MG63 (cell line): ENCODE measurements at places on chromosomes 11 and 22. TPM values are rescaled to one million over a fixed set of nuclear protein-coding genes. Genes with fewer than 3 reads are reported as not detected.

Gene IFT27
- total RNA-seq, result 11.1 and 26.7 TPM in 2 replicates

Gene TMPRSS6
- not detected in 2 replicates for total RNA-seq

- DNase-seq, result no peak
Observed at GRCh38 chr11:96299155-96299888, 43.7 kb downstream of the MAML2 start.

Gene BDNF
- total RNA-seq, result 20.6 and 21.2 TPM in 2 replicates

Gene ZP1
- total RNA-seq, result not detected in 2 replicates

- no peak for DNase-seq
Observed at GRCh38 chr11:66659763-66660162, 17.9 kb downstream of the RBM4B start.

GRCh38 chr11:1837171-1838076, 1.4 kb upstream of the TNNI2 start:
- DNase-seq, result peak; percentile 54

Gene CLP1
- total RNA-seq, result 16.8 and 27.4 TPM in 2 replicates

GRCh38 chr11:120527111-120527761, 15.7 kb downstream of the GRIK4 start:
- DNase-seq, result peak; percentile 43

Gene C22orf42
- not detected in 2 replicates for total RNA-seq

DNA sequence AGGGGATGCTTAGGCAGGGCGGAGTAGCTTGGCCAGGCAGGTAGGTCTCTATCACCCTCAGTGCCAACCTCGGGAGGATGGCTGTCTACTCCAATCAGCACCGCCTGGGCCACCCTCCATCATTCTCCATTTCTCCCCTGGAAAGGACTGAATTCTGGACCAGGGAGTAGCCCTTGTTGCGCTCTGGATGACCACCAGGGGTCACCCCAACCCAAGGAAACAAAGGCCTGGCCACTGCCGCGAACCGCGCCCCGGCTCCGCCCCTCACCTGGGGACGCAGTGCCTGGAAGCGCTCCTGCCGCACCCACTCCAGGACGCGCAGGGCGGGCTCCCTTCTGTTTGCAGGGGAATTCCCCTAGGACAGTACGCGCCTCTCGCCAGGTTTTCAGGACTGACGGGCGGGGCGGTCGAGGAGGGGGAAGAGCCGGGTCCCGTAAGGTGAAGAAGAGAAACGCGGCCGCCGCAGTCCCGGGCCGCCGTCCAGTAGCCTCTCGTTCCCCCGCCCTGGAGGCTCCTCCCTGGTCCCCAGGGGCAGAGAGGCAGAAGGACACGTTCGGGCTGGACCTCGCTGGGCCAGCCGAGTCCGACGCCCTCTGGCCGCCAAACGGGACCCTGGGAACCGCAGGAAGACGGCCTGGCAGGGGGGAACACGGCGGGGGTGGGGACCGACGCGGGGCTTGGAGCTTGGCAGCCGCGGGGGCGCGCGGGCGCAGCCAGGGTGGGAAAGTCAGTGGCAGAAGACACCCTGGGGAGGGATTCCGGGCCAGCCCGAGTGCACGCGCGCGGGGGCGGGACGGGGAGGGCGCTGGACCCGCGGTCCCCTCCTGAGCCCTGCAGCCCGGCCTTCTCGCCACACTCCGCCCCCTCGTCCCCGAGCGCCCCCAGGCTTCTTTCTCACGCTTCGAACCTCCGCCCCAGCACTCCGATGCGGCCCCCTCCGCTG, 7.1 kb downstream of the SCN4B start:
- DNase-seq, result peak; percentile 70

DNA sequence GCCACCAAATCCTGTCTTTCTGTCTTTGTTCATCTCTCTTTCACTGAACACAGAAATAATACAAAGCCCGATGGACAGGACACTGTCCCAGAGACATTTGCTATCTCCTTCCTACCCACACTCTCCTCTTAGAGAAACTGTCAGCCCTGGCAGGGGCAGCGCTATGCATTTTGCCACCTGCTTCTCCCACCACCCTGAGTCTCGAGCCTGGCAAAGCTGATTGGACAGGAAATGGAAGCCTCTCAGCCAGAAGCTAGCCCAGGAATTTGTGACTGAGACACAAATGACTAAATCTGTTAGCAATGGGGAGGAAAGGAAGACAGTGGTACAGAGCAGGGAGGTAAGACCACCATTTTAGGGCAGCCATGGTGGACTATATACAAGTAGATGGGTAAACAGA, 14.9 kb upstream of the GALNT18 start:
- DNase-seq, result peak; percentile 41

DNA sequence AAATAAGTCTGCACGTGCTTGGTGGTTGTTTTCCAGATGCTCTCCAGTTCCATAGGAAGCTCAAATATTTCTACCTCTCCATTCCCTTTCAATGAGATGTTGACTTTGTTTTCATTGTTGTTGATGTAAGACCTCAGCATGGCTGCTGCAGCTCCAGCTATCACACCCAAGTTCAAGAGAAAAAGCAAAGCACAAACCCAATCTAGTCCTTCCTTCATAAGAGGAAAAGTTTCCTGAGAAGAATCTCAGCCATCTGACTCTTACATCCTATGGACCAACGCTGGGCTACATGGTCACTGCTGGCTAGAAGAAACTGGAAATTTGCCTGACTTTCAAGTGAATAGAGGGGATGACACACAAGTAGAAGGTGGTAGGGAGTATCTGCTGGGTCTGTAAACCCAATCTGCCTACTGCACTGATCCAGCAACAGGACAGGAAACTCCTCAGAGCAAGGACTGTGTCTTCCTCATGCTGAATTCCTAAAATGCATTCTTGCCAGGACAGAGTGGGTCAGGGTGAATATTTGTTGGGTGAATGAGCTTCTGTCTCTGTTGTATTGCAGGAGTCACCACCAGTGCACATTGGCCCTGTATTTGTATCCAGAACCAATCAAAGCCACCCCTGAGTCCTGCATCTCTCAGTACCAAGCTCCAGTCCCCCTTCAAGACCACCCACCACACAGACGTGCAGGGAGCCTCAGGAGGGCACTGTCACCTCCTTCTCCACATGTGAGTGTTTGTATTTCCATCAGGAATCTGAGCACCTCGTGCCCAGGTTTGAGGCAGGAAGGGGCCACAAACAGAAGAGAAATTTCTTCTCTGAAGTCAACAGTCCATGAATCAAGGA, 118.0 kb upstream of the IGLL5 start:
- no peak for DNase-seq

DNA sequence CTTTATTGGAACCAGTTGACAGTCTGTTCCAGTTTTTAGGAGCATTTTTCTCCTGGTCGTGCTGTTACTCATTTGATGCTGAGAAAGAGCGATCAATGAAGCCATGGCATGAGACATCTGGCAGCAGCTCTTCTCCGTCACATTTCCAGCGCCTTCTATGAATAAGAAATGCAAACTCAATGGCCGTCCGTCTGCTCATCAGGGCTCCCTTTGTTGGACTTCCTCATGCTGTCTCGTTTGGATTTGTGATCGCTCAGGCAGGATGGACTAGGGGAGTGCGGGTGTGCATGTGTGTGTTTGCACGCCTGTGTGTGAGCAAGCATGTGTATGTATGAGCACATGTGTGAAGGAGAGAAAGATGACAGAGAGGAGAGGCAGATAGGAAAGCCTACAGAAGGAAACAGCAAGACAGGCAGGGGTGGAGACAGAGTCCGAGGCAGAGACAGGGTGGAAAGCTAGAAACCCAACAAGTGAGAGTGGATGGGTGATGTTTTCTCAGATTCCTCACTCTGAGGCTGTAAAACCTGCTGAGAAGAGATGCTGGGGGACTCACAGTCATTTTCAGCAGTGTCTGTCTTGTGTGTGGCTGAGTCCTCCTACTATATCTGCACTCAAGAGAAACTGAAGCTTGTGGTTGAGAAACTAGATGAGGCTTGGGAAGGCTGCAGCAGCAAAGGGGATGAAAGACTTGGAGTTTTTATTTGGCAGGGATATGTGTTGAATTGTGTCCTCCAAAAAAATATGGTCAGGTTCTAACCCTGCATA, 56.0 kb upstream of the CLMP start:
- DNase-seq, result no peak

DNA sequence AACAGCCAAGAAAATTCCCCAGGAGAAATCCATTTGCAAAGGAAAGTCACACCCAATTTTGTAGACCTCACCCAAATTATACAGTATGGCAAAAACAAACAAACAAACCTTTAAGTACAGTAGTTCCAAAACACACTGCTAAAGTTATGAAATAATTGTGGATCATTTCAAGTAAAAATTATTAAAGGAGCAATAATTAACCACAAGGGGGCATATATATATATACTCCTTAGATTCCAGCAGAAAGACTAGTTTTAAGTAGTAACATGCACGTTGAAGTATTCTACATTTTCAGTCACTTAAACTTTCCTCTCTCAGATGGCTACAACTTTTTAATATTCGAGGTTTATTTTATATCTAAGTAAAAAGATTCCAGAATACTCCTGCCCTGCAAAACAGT, 26.8 kb downstream of the RNF141 start:
- DNase-seq, result no peak

DNA sequence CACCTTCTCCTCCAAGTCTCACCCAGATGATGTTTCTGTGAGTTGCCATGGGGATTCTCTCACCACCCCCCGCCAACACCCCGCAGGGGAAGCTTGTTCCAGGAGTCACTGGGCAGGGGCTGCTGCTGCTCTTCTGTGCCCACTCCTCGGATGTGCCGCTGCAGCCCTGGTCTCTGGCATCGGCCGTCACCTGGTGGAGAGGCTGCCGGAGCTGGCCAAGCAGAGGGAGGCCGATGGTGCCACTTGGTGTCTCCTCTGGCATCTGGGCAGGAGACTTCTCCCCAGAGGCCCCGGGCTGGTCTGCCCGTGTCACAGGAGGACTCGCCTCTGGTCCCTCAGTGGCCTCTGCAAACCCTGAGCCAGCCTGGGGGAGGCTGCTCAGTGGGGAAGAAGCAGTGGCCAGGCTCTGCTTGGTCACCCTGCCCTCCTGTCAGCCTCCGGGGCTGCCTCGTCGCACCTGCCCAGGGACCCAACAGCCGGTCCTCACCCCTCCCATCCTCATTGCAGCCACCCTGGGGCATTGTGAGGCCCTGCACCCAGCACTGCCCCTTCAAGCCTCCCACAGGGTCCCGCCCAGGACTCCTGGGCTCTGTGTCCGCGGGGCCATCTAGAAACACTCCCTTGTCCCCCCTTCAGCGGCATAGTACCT, 424 bp upstream of the ADORA2A start:
- no peak for DNase-seq

DNA sequence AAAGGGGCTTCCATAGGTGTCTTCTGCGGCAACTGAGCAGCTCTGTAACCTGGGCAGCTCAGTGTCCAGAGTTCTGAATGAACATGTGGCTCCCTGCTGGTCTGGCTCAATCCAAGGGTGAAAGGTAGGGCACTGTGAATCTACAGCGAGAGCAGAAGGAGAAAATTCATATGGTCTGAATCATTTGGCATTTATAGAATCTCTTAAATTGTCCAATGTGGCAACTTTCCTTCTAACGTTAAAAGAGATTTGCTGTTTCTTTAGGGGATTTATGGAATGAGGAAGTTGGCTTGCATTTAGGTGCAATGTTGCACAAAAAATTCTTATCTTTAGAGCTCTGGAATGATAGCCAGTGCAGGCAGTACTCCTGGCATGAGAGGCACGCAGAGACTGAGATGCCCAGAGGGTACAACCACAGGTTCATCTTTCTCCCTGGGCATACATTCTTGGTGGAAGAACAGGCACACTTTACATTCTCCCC, 17.0 kb downstream of the ATXN10 start:
- DNase-seq, result peak; percentile 85

Gene KRTAP5-11
- not detected in 2 replicates for total RNA-seq

Gene RASL10A
- total RNA-seq, result not detected in 2 replicates

- DNase-seq, result peak; percentile 93
Observed at GRCh38 chr11:62400760-62401159, 18.1 kb upstream of the SCGB1A1 start.

Gene VPREB1
- total RNA-seq, result not detected in 2 replicates

GRCh38 chr11:97237151-97237550, 847.3 kb downstream of the JRKL start:
- no peak for DNase-seq

Gene PDE3B
- not detected in 2 replicates for total RNA-seq

DNA sequence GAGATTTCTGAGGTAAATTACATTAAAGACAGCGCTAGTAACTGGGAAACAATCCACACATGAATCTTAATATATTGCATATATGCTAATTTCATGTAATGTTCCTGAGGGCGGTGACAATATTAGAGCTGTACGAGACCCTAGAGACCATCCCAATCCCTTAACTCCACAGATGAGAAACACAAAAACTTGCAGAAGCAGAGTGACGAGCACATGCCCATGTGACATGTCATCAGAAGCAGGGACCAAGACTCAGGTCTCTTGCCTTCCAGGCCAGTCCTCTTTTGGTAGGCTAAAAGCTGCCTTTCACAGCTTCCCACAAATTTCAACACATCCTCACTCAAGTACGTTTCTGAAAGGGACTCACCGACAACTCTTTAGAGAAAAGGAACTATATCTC, 11.8 kb downstream of the MAPK1 start:
- no peak for DNase-seq

GRCh38 chr11:44264761-44265160, 45.2 kb downstream of the ALX4 start:
- DNase-seq, result no peak

GRCh38 chr11:58625086-58625485, 2.6 kb downstream of the CNTF start:
- no peak for DNase-seq

- DNase-seq, result no peak
Observed at GRCh38 chr11:20669820-20670684, 666 bp downstream of the NELL1 start.

Gene GGTLC2
- total RNA-seq, result not detected in 2 replicates

- DNase-seq, result no peak
Observed at GRCh38 chr11:103970701-103971249, 65.7 kb upstream of the DDI1 start.

Gene SLC5A4
- total RNA-seq, result not detected in 2 replicates

Gene MTA2
- total RNA-seq, result 84.9 and 117 TPM in 2 replicates

- DNase-seq, result no peak
Observed at GRCh38 chr22:32785321-32786026, 16.0 kb upstream of the TIMP3 start.

- no peak for DNase-seq
Observed at GRCh38 chr11:19243613-19244012, 2.9 kb upstream of the E2F8 start.

- DNase-seq, result no peak
Observed at GRCh38 chr11:71322861-71323582, 70.6 kb upstream of the SHANK2 start.

DNA sequence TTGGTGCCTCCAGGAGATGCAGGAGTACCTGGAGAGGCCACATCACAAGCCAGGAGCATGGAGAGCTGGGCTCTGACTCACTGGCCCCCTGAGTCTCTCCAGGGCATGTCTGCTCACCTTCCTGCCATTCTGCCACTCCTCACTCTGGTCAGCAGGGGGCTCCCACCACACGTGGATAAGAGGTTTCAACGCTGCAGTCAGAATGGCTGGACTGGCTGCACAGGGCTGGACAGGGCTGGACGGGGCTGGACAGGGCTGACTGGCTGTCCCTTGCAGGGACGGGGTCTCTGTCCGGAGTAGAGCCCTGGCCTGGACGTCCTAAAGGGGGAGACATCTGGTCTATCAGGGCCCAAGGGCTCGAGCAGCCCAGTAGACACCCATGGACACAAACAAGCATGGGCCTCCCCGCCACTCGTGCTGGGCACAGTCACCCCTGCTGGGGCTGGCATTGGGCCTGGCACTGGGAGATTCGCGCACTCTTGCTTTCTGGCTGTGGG, 34.6 kb downstream of the CYTH4 start:
- DNase-seq, result peak; percentile 71
